ENCODE measurements at places on chromosomes 16 and 17.

- no peak for DNase-seq
These were observed 6.2 kb downstream of the GINS2 start for GRCh38 chr16:85682516-85682915.

GRCh38 chr17:8909586-8910270 lies 42.3 kb upstream of the PIK3R6 start:
- DNase-seq = no peak

DNA sequence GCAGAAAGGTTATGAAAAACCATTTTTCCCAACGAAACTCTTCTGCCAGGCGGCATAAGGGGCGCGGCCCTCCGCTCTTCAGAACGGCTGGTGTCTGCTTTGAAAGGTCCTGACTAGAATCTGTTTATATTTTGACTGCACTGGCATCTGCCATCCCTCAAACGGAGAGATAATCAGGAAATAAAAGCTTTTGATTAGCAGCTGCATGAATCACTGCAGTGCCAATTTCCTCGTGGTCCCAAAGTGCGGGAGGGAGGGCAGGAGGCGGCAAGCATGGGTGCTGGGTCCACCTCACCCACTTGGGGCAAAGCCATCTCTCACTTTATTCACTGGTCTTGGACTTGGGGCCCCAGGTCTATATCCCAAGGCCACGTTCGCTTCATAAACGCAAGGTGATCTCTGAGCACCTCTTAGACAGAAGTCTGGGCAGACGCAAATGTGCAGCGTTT lies 49.7 kb downstream of the TBC1D16 start:
- no peak for DNase-seq

GRCh38 chr17:79125503-79125902 lies 50.9 kb downstream of the ENGASE start:
- no peak for DNase-seq

GRCh38 chr16:2482708-2483534 lies 8.0 kb downstream of the TBC1D24 start:
- DNase-seq = no peak

DNA sequence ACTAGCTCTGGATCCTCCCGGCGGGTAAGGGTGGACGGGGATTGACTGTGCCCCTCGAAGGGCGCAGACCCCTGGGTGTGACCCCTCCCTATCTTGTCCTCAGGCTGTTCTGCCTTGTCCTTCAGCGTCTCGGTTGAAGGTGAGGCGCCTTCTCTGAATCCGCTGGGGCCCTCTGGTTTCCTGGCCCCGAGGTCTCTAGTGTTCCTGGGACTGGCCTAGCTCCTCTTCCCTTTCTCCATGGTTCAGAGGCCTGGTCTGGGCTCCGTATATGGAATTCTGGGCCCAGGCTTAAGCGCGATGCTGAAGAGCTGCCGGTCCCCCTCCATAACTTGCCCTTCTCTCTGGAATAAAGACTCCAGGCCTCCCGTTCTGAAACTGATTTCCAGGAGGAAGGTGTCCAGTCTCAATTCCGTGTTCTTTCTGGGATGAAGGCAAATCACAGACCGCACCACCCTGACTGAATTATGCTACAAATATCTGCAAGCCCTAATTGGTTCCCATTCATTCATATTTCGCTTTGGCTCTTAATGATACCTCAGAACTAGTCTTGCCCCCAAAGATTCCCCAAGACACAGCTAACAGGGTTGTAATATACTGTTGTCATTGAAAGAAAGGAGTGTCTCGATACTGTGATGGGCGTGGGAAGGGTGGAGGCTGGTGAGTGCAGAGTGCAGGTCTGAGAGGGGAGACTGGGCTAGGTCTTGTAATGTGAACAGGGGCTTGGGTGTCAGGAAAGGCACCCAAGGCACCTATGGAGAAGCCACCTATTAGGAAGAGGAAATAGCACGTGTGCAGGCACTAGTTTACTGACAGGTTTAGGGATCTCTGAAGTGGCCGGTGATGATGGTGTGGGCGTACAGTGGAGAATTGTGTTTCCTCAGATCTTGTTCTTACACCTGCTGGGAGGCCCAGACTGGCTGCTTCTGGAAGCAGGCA lies 851 bp downstream of the EDC4 start:
- DNase-seq = no peak

DNA sequence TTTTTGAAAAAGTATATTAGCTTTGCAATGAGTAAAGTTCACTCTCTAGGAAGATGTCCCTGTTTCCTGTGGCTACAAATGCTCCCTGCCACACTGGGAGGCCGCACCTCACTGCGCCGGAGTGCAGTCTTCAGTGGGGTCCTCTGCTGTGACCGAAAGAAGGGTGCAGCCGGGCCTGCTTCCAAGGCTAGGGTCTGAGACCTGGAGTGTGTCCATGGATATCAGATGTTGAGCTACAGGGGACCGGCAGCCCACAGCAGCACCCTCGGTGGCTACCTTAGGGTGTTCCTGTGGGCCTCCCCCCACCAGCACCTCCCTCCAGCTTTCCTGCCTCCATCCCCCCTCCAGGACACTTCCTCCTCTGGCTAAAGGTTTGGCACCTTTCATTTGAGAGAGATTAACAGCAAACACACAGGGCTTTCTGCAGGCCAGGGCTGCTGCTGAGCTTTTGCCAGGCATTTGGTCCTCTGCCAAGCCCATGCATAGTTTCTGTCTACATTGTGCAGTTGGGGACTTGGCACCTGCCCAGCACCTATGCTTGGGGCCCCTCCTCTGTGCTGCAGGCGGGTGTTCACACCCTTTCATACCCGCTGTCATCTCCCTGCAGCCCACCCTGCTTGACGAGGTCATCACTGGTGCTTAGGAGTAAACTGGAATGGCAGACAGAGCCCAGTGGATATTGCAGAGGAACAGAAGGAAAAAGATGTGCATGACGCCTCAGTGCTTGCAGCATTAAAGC lies 33.8 kb upstream of the CRISPLD2 start:
- no peak for DNase-seq

DNA sequence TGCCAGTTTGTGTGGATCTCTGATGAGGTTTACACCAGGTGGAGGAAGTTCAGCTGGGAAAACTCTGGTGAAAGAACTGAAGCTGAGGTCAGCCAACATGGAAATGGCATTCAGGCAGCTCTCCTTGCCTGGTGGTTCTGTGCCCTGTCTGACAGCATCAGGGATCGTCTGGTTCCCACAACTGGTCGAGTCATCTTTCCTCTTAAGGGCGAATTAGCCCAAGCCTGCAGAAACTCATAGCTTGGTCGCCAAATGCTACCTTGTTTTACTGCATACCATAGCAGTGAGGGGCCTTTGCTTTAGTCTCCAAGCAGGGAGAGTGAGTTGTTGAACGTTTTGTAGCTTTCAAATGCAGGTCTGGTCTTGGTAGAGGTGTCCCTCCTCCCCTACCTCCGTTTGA lies 7.2 kb downstream of the PLCG2 start:
- DNase-seq = no peak

- no peak for DNase-seq
These were observed 40.1 kb downstream of the HIC1 start for GRCh38 chr17:2094891-2095535.

DNA sequence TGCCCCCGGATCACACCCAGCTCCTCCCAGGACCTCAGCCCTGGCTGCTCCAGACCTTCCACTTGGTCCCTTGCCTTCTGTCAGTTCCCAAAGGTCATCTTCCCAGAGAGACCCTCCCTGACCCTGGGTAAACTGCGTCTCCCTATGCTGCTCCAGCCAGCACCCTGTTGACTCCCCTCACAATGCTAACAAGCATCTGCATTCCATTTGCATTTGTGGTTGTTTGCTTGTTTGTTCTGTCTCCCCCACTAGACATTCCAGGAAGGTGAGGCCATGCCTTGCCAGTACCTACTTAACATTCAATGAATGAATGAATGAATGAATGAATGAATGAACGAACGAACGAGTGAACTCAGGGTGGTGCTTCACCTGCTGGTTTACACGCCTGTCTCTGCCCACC lies 171.2 kb downstream of the WSCD1 start:
- DNase-seq = no peak

Data from CD4-positive, alpha-beta T cell treated with Interleukin-17A for 1 hour (primary cell).